ENCODE measurements at places on chromosomes 3 and 15. TPM values are rescaled to one million over a fixed set of nuclear protein-coding genes. Genes with fewer than 3 reads are reported as not detected.

DNA sequence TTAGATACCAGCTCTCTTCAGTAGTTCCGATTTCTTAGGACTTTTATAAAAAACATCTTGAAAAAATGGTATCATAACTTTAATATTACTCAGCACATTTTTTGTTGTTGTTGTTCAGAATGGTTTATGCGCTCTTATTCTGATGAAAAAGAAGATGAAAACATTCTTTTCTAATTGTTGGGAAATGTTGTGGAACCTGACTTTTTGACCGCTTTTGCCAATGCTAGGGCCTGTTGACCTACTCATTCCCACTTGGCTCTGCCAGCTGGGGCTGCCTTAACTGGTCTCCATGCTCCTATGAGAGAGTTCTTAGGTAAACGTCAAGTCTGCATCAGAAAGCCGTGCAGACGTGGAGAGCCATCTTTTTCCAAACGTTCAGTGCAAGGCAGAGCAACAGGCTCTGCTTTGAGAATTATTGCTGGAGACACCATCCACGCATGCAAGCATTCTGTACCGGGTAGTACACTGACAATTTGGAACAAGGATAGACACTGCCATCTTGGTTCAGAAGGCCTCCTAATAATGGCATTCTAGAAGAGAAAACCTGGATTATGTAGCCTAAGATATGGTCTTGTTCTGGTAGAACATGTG lies 176.8 kb downstream of the GHSR start:
- DNase-seq = no peak
- H3K4me3 ChIP-seq = no peak overlapping the region
- H3K4me1 ChIP-seq = no peaks in the 10 kb centered on the region
- H3K36me3 ChIP-seq = no peaks in the 10 kb centered on the region
- H3K27ac ChIP-seq = no peak overlapping the region

Gene PLSCR5
- not detected for total RNA-seq

DNA sequence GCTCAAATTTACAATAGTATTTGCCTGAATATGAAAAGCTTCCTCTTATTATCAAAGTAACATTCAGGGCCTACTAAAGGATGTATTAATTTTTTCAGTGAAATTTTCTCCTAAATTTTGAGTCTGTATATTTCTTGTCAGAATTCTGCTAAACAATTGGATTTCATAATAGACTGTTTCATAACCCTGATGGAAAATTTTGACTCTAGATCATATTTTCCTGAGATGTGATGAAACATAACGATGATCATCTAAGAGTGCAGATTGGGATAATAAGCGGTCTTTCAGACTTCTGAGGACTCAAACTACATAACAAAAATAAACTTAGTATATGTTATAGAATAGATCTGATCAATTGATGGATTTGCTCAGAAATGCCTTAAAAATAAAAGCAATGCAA lies 574.5 kb upstream of the TBL1XR1 start:
- no peak overlapping the region for H3K4me3 ChIP-seq
- H3K27ac ChIP-seq = peak overlapping the region; percentile 59
- H3K36me3 ChIP-seq = no peaks in the 10 kb centered on the region
- no peak for DNase-seq
- peaks cover 14% of the 10 kb centered on the region for H3K4me1 ChIP-seq
- no peaks in the 10 kb centered on the region for H3K27me3 ChIP-seq

GRCh38 chr15:43792761-43793476 lies 799 bp downstream of the SERF2 start:
- no peak for DNase-seq
- no peaks in the 10 kb centered on the region for H3K27me3 ChIP-seq
- H3K4me3 ChIP-seq = peak overlapping the region; percentile 86
- H3K36me3 ChIP-seq = peaks cover 32% of the 10 kb centered on the region
- H3K27ac ChIP-seq = peak overlapping the region; percentile 96
- peaks cover 57% of the 10 kb centered on the region for H3K4me1 ChIP-seq

DNA sequence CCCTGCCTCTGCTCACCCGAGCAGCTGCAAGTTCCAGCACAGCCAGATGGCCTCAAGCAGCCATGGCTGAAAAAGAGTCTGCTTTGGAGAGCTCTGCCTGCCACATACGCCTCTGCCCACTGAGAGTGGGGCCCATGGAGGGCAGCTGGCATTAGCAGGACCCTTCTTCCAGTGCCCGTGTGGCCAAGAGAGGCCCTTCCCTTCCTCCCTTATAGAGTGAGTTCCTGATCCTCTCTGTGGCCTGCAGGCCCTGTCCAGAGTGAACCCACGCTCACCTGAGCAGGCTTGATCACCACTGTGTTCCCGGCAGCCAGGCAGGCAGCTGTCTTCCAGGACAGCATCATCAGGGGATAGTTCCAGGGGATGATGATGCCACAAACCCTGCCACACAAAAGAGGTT lies 41.4 kb upstream of the SLC41A3 start:
- H3K27ac ChIP-seq = no peak overlapping the region
- no peaks in the 10 kb centered on the region for H3K27me3 ChIP-seq
- no peak for DNase-seq

GRCh38 chr3:129612534-129613366 lies 6.3 kb upstream of the PLXND1 start:
- DNase-seq = no peak
- H3K4me1 ChIP-seq = peaks cover 11% of the 10 kb centered on the region
- no peak overlapping the region for H3K4me3 ChIP-seq
- H3K36me3 ChIP-seq = no peaks in the 10 kb centered on the region

DNA sequence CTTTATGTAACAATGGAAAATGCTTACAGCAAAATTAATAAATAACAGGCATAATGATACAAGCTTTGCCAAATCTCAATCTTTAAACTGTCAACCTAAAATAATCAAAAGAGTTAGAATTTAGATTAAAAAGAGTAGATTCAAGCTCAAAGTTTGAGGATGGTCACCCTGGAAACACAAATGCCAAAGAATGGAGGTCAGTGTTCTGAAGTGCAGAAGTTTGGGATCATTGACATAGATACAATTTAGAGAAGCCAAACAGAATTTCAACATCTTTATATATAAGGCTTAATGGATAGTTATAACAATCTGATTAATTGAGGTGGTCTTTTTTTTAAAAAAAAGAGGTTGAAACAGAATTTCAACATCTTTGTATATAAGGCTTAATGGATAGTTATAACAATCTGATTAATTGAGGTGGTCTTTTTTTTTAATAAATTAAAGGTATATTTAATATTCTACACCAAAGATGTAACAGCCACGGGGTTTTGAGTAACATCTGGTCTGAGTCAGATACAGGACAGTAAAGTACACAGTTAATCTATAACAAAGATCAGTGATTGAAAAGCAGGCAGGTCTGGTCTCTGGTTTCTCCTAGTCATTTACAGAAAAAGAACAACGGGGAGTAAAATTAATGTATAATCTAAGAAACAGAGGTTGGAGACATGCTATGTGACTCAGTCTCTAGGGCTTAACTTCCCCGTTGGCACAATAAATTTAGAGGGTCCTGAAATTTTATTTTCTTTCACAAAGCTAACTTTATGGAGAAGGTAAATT lies 490.7 kb downstream of the GBE1 start:
- H3K27me3 ChIP-seq = no peaks in the 10 kb centered on the region
- DNase-seq = no peak
- no peaks in the 10 kb centered on the region for H3K36me3 ChIP-seq
- no peak overlapping the region for H3K4me3 ChIP-seq
- no peak overlapping the region for H3K27ac ChIP-seq
- H3K4me1 ChIP-seq = no peaks in the 10 kb centered on the region

Gene CCR8
- not detected for total RNA-seq

GRCh38 chr15:63944681-63944955 lies 101.7 kb downstream of the DAPK2 start:
- no peak overlapping the region for H3K27ac ChIP-seq
- no peak for DNase-seq
- peaks cover 6% of the 10 kb centered on the region for H3K4me1 ChIP-seq
- H3K4me3 ChIP-seq = no peak overlapping the region
- no peaks in the 10 kb centered on the region for H3K27me3 ChIP-seq
- H3K36me3 ChIP-seq = no peaks in the 10 kb centered on the region

Gene FES
- total RNA-seq = 10.3 TPM

DNA sequence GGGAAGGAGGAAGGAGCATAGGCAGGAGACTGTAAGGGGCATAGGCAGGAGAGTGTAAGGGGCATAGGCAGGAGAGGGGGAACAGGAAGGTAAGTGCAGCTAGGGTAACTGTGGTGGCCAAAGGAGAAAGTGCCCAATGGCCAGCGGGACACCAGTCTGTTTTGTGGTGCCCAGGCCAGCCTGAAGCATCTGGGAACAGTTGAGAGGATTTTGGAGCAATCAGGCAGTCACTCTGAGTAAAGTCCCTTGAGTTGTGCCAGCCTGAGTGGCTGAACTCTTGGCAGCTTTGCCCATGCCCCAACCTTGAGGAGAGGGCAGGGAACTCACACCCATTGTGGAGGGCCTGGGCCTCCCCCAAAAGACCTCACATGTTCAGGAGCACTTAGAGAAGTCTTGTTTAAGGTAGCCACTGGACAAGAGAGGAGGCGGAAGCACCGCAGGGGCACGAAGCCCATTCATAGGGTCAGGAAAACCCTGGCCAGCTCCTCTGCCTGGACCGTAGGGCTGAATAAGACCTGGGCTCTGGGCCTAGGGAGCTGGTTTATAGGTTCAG lies 3.5 kb upstream of the TGM5 start:
- no peaks in the 10 kb centered on the region for H3K4me1 ChIP-seq
- DNase-seq = no peak
- no peak overlapping the region for H3K27ac ChIP-seq
- no peak overlapping the region for H3K4me3 ChIP-seq
- no peaks in the 10 kb centered on the region for H3K36me3 ChIP-seq

DNA sequence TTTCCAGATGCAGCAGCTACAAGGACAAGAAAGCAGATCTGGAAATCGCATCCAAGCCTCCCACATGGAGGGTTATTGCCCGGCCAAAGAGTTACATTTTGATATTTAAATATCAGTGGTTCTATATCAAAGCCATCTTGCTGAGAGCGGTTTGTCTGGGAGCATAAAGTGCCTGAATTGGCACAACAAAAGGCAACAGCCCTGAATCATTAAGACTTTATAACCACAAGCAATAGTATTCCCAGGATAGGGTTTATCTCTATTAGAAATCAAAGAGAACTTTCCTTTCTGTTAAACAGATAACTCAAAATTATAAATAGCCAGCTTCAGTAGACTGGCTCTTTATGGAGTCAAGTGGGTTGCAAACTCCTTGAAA lies 564.7 kb downstream of the ROBO1 start:
- H3K4me3 ChIP-seq = no peak overlapping the region
- H3K27ac ChIP-seq = no peak overlapping the region

GRCh38 chr3:192545333-192545732 lies 182.0 kb downstream of the FGF12 start:
- no peaks in the 10 kb centered on the region for H3K4me1 ChIP-seq
- no peaks in the 10 kb centered on the region for H3K36me3 ChIP-seq
- no peak overlapping the region for H3K4me3 ChIP-seq
- H3K27me3 ChIP-seq = no peaks in the 10 kb centered on the region

DNA sequence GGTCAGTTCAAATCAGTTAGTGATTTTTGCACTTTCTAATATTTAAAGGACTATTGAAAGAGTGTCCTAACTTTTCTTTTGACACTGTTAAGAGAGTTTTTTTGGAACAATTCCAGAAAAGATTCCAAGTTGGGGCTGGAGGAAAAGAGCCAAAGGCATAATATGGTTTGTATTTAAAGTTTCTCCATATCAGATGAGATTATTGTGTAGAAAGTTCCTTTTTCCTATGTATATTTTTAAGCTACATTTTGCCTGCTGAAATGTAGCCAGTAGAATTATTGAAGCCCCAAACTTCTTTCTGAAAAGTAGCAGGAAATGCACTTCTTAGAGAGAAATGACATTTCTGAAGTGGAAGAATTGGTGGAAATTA lies 136.5 kb upstream of the TSC22D2 start:
- H3K4me3 ChIP-seq = no peak overlapping the region
- H3K27me3 ChIP-seq = no peaks in the 10 kb centered on the region
- H3K36me3 ChIP-seq = no peaks in the 10 kb centered on the region
- H3K27ac ChIP-seq = no peak overlapping the region
- H3K4me1 ChIP-seq = no peaks in the 10 kb centered on the region

Gene SEC62
- total RNA-seq = 26.9 TPM

Data from esophagus squamous epithelium (tissue), 5 donors.